ENCODE measurements at places on chromosomes 4 and X. TPM values are rescaled to one million over a fixed set of nuclear protein-coding genes. Genes with fewer than 3 reads are reported as not detected.

- H3K4me1 ChIP-seq, result no peaks in the 10 kb centered on the region
- DNase-seq, result no peak
These were observed 68.8 kb downstream of the SLC2A9 start for GRCh38 chr4:9952415-9952950.

- H3K4me1 ChIP-seq, result no peaks in the 10 kb centered on the region
- no peak overlapping the region for H3K27ac ChIP-seq
- no peaks in the 10 kb centered on the region for H3K27me3 ChIP-seq
These were observed 82.9 kb upstream of the TAB3 start for GRCh38 chrX:30971774-30972603.

DNA sequence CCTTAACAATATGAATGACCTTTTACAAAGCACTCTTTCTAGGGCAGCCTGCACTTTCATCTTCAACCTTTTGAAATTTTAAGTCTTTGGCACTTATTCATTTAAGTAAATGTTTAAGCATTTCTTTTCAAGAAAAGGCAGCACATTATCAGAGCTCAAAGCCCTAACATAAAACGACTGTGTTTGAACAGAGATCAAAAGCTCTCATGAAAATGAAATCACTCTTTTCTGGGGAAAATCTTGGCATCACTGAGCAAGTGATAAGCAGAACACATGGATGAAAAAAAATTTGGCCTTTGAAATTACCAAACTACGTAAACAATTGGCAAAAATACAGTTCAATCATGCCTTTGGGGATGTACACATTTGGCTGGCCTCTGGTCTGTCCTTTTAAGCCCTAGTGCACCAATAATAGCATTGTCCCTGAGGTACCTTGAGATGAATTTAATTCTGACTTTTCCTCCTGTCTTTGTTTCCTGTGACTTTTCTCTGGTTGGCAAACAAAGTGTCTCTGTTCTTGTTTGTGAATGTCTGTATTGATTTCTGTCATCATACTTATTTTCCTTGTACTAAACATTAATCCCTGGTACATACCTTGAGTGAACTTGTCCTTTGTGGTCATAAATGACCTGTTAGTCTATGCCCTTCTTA lies 12.9 kb upstream of the ODAM start:
- H3K27me3 ChIP-seq, result no peaks in the 10 kb centered on the region
- H3K4me1 ChIP-seq, result no peaks in the 10 kb centered on the region
- DNase-seq, result no peak
- no peak overlapping the region for H3K27ac ChIP-seq
- H3K4me3 ChIP-seq, result no peak overlapping the region

SYTL4 gene
- total RNA-seq, result 16.4 TPM

DNA sequence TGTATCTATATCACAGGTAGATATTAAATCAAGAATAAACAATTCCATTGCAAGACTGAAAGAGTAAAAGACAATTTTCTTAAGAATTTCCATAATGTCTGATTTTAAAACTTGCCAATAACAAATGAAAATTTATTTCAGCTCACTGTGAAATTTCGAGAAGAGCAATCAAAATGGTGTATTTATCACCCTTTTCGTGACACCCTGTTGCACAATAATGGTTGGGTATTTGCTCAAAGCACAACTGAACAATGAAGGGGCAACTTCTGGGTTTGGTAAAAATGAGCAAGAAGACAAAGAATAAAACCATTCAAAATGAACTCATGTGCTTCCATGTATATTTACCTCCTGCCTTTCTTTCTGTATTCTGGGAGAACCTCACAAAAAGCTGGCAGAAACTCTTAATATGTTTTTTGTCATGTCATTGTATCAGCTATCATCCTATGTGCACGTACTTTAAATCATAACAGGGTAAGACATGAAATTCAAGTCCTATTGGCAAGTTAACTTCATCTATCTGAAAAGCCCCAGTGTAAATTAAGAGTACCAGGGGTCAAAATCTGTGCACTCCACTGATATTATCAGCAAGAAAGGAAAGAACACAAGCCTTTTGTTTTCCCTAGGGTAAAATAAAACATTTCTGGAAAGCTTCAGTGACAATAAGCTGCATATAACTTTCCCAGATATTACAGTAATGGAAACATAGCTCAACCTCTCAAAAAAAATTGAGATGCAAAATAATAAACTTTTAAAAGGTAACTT lies 126.9 kb upstream of the CBR4 start:
- no peaks in the 10 kb centered on the region for H3K4me1 ChIP-seq
- no peak for DNase-seq
- H3K4me3 ChIP-seq, result no peak overlapping the region
- no peak overlapping the region for H3K27ac ChIP-seq
- H3K27me3 ChIP-seq, result no peaks in the 10 kb centered on the region

GRCh38 chrX:136171420-136171819 lies 24.1 kb downstream of the FHL1 start:
- H3K4me1 ChIP-seq, result peaks cover 7% of the 10 kb centered on the region
- no peaks in the 10 kb centered on the region for H3K36me3 ChIP-seq
- H3K27me3 ChIP-seq, result no peaks in the 10 kb centered on the region
- no peak overlapping the region for H3K4me3 ChIP-seq
- no peak overlapping the region for H3K27ac ChIP-seq

HELT gene
- 0.49 TPM for total RNA-seq

ZNF81 gene
- 10.0 TPM for total RNA-seq

TMEM150C gene
- 5.9 TPM for total RNA-seq

DNA sequence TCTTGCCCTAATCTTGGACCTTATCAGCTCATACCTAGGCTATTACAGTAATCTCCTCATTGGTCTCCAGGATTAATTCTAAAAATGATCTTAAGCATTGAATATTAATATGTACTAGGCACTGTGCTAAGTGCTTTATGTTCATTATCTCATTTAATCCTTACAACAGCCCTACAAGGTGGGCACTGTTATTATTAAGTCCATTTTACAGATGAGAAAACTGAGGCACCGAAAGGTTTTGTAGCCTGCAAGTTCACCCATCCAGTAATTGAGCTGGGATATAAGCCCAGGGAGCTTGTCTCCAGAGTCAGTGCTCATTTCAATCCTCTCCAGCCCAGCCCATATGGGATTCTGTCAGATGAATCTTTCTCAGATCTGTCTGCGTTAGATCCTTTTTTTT lies 20.8 kb downstream of the SLC25A43 start:
- no peak overlapping the region for H3K27ac ChIP-seq
- DNase-seq, result no peak
- H3K36me3 ChIP-seq, result no peaks in the 10 kb centered on the region
- H3K4me3 ChIP-seq, result no peak overlapping the region
- no peaks in the 10 kb centered on the region for H3K27me3 ChIP-seq
- no peaks in the 10 kb centered on the region for H3K4me1 ChIP-seq

- no peak overlapping the region for H3K4me3 ChIP-seq
- no peak overlapping the region for H3K27ac ChIP-seq
- no peak for DNase-seq
- no peaks in the 10 kb centered on the region for H3K36me3 ChIP-seq
- no peaks in the 10 kb centered on the region for H3K27me3 ChIP-seq
These were observed 644.2 kb downstream of the ZNF674 start for GRCh38 chrX:45900766-45901615.

DNA sequence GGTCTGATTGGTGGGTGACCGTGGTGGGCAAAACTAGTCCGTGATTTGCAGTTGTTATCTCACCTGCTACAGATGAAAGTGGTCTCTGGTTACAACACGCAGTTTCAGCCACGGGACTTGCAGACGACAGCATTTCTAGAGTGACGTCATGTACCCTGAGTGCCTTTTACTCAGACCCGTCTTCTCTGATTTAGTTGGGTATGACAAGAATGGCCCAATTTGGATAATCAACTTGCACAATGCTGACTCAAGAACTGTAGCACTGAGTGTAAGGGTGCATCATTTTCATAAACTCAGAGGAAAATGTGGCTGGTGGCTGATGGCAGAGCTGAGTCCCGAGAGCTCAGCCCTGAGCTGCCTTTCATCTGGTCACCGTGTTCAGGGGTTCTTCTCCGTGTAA lies 281.4 kb upstream of the FRG1 start:
- no peaks in the 10 kb centered on the region for H3K27me3 ChIP-seq
- H3K27ac ChIP-seq, result no peak overlapping the region

DNA sequence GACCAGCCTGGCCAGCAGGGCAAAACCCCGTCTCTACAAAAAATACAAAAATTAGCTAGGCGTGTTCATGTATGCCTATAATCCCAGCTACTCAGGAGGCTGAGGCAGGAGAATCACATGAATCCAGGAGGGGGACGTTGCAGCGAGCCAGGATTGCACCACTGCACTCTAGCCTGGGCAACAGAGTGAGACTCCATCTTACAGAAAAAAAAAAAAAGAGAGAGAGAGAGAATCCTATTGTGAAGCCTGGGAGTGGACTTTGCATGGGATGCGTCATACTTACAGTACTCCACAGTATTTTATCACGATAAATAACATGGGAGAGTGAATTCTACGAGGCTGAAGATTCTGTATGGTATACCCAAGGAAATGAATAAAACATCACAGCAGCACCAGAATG lies 139.6 kb downstream of the AASDH start:
- H3K4me1 ChIP-seq, result no peaks in the 10 kb centered on the region
- no peak overlapping the region for H3K27ac ChIP-seq
- DNase-seq, result no peak

F11 gene
- 24.7 TPM for total RNA-seq

GRCh38 chr4:52939739-52940138 lies 77.6 kb downstream of the RASL11B start:
- DNase-seq, result no peak
- no peak overlapping the region for H3K4me3 ChIP-seq
- H3K27ac ChIP-seq, result no peak overlapping the region
- H3K36me3 ChIP-seq, result no peaks in the 10 kb centered on the region

DNA sequence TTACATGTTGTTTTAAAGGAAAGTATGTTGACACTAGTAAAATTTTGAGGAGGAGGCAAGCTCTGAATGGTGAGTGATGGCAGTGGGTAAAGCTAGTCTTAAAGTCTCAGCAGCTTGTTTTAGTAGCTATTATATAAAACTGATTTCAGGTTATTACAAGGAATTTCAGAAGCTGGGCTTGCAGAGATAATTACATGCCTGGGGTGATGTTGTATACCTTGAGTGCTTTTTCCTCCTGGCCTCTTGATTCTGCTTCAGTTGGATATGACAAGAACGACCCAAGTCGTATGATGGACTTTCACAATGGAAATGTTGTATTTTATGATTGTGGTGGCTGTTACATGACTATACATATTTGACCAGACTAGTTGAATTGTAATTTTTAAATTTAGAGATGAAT lies 175.5 kb upstream of the ADGRL3 start:
- no peak overlapping the region for H3K4me3 ChIP-seq
- no peaks in the 10 kb centered on the region for H3K27me3 ChIP-seq
- H3K4me1 ChIP-seq, result no peaks in the 10 kb centered on the region
- DNase-seq, result no peak

GRCh38 chr4:182453830-182454229 lies 210.6 kb downstream of the TENM3 start:
- no peak for DNase-seq
- peaks cover 5% of the 10 kb centered on the region for H3K4me1 ChIP-seq
- H3K4me3 ChIP-seq, result no peak overlapping the region

DNA sequence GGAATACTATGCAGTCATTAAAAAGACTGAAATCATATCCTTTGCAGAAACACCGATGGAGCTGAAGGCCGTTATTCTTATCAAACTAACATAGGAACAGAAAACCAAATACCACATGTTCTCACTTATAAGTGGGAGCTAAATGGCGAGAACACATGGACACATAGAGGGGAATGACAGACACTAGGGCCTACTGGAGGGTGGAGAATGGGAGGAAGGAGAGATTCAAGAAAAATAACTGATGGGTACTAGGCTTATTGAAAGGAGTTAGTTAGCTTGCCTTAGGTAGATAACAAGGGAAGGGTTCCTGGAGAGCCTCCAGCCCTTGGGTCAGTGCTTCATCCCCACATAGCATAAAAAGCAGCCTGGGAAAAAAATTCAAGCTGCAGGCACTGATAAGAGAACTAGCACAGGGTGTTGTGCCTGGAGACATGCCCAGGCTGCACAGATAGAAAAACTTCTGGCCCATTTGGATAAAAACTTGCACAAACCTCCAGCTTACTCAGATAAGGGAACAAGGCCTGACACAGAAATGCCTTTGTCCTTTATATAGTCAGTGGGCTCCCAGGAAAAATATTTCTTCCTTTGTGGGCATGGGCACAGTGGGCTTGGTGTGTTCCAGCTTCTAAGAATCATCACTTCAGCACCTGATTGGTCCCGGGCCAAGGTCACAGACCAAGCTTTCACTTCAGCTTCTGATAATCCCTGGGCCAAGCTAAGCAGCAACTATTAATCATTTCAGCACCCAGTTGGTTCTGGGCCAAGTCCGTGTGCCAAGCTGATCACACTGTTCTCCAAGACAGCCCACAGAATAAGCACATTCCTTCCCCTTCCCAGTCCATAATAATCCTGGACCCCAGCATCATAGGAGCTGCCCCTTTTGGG lies 23.1 kb upstream of the PWWP3B start:
- H3K27me3 ChIP-seq, result no peaks in the 10 kb centered on the region
- no peak overlapping the region for H3K27ac ChIP-seq
- DNase-seq, result no peak
- no peaks in the 10 kb centered on the region for H3K36me3 ChIP-seq

- H3K36me3 ChIP-seq, result no peaks in the 10 kb centered on the region
- H3K4me1 ChIP-seq, result no peaks in the 10 kb centered on the region
- no peak overlapping the region for H3K4me3 ChIP-seq
- H3K27me3 ChIP-seq, result no peaks in the 10 kb centered on the region
- no peak for DNase-seq
- H3K27ac ChIP-seq, result no peak overlapping the region
These were observed 5.5 kb downstream of the IBSP start for GRCh38 chr4:87804871-87805270.

SPATA4 gene
- not detected for total RNA-seq

- H3K4me3 ChIP-seq, result no peak overlapping the region
- peaks cover 10% of the 10 kb centered on the region for H3K4me1 ChIP-seq
- no peak overlapping the region for H3K27ac ChIP-seq
These were observed 22.8 kb downstream of the REELD1 start for GRCh38 chr4:146237092-146237491.

SLC49A3 gene
- 32.9 TPM for total RNA-seq

ANTXR2 gene
- 67.4 TPM for total RNA-seq

- H3K4me3 ChIP-seq, result no peak overlapping the region
- no peaks in the 10 kb centered on the region for H3K27me3 ChIP-seq
- no peak for DNase-seq
- no peak overlapping the region for H3K27ac ChIP-seq
- H3K36me3 ChIP-seq, result peaks cover 61% of the 10 kb centered on the region
These were observed 25.2 kb downstream of the PI4K2B start for GRCh38 chr4:25258980-25259578.

GRCh38 chr4:65651031-65651430 lies 19.3 kb downstream of the EPHA5 start:
- no peaks in the 10 kb centered on the region for H3K4me1 ChIP-seq
- H3K4me3 ChIP-seq, result no peak overlapping the region
- H3K36me3 ChIP-seq, result no peaks in the 10 kb centered on the region
- H3K27ac ChIP-seq, result no peak overlapping the region
- no peak for DNase-seq
- peaks cover 6% of the 10 kb centered on the region for H3K27me3 ChIP-seq

ABCG2 gene
- 21.7 TPM for total RNA-seq

- no peaks in the 10 kb centered on the region for H3K4me1 ChIP-seq
- H3K27me3 ChIP-seq, result no peaks in the 10 kb centered on the region
- no peak for DNase-seq
- no peak overlapping the region for H3K27ac ChIP-seq
These were observed 109.5 kb downstream of the DDX60 start for GRCh38 chr4:168208957-168209614.

All from upper lobe of right lung (tissue), 1 donor.